CD8-positive, alpha-beta T cell (primary cell): ENCODE measurements at places on chromosomes 16 and 17. TPM values are rescaled to one million over a fixed set of nuclear protein-coding genes. Genes with fewer than 3 reads are reported as not detected.
A peak's percentile ranks its signal among the peaks of the same experiment; 100 is the strongest.

ARL4D gene
- 2.9 TPM for total RNA-seq

DNA sequence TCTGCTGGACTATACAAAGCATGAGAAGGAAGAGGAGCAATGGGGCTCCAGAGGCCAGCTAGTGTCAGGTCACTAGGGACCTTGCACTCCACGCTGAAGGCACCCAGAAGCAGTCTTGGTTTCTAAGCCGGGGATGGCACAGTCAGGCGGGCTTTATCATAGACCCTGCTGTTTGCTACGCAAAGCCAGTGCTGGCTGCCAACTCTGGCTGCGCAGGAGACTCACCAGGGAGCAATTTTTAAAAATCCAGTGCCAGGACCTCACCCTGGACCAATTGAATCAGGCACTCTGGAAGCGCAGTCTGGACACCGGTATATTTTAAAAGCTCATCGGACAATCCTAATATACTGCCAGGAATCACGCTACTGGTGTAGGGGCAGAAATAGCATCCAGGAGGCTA is 368.5 kb upstream of the XYLT1 start:
- no peak for DNase-seq

RNF157 gene
- 25.5 TPM for total RNA-seq

SLC16A6 gene
- 10.7 TPM for total RNA-seq

GRCh38 chr16:74603848-74604247 is 3.1 kb downstream of the GLG1 start:
- no peak for DNase-seq

DNA sequence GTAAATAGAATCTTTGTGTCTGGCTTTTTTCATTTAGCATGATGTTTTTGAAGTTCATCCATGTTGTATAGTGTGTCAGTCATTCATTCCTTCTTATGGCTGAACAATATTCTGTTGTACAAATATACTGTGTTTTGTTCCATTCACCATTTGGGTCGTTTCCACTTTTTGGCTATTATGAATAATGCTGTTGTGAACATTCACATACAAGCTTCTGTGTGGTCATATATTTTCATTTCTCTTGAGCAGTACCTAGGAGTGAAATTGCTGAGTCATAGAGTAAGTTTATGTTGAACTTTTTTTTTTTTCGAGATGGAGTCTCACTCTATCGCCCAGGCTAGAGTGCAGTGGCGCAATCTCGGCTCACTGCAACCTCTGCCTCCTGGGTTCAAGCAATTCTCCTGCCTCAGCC is 32.3 kb upstream of the TAOK1 start:
- DNase-seq, result no peak

DNA sequence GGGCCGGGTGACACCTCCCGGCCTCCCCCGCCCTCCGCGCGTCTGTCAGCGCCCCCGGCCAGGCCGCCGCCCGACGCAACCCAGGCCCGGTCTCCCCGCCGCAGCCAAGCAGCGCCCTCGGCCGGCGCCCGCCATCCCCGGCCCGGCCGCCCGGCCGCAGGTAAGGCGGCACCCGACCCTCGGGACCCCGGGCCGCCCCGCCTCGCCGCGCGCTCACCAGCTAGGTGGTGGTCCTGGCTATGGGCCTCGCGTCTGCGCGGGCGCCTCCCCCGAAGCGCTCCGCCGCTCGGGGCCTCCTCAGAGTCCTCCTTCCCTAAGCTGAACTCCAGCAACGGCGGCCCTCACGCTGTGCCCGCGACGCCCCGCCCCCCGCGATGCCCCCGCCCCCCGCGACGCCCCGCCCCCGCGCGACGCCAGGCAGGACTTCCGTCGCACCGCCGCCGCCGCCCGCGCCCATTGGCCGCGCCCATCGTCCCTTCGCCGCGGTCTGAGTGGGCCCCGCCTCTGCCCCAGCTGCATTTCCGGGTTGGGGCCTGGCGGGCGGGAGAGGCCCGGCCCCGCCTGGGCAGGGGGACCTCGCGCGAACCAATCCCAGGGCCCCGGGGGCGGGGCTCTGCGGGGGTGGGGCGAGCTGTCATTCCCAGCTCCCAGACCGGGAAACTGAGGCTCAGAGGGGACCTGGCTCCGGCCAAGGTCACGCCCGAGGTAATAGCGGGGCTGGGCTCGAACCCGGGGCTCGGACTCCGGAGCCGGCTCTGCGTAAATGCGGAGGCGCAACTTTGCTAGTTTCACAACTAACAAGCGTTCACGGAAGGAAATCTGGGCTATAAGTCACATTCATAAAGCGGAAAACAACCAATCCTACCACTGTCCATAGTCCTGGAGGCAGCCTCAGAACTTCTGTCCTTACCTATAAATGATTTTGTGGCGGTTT is 9.0 kb upstream of the KCTD5 start:
- DNase-seq, result peak; percentile 96

DNA sequence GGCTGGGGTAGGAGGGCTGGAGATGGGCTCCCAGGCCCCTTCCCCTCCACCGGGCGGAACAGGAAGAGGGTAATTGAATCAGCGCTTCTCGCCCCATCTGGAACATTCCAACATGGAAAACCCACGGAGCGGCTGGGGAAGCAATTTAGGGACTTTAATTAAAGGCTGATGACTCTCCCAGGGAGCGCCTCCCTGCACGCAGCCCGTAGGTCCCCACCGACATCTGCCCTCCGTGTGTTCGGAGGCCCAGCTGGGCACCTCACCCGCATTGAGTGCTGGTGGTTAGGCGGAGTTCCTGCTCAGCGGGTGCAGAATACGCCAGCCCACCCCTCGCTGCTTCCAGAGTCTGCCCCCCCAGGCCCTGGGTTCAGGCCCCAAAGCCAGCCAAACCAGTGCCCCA is 10.0 kb downstream of the HS3ST6 start:
- DNase-seq, result no peak

GRCh38 chr17:35167666-35168065 is 20.0 kb downstream of the UNC45B start:
- no peak for DNase-seq

ABHD15 gene
- 8.7 TPM for total RNA-seq

IFI35 gene
- total RNA-seq, result 25.6 TPM

MYCBPAP gene
- 3.4 TPM for total RNA-seq

- DNase-seq, result no peak
These were observed 199.4 kb downstream of the AATF start for GRCh38 chr17:37148156-37148555.

GRCh38 chr17:80460429-80460834 is 16.0 kb downstream of the NPTX1 start:
- no peak for DNase-seq

- DNase-seq, result no peak
These were observed 8.7 kb downstream of the ZDHHC7 start for GRCh38 chr16:85002608-85003007.

SCRN2 gene
- total RNA-seq, result 19.8 TPM

GINS2 gene
- 0.58 TPM for total RNA-seq

CFAP119 gene
- 2.7 TPM for total RNA-seq

DNA sequence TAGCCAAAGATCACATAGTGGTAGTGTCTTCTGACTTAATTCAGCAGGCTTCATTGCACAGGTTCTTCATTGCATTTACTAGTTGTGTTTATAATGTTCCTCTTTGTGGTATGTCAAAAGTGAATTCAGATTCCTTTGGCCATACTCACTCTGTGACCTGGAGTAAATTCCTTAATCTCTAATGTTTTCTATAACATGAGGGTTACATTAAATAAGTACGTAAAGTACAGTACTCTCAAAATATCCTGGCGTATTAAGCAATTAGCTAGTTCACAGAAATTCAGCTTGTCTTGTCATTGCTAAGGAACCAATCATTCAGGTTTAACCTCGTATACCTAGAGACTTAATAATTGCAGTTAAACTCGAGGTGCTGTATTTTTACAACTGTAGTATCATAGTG is 4.2 kb downstream of the RPS6KB1 start:
- no peak for DNase-seq

DNA sequence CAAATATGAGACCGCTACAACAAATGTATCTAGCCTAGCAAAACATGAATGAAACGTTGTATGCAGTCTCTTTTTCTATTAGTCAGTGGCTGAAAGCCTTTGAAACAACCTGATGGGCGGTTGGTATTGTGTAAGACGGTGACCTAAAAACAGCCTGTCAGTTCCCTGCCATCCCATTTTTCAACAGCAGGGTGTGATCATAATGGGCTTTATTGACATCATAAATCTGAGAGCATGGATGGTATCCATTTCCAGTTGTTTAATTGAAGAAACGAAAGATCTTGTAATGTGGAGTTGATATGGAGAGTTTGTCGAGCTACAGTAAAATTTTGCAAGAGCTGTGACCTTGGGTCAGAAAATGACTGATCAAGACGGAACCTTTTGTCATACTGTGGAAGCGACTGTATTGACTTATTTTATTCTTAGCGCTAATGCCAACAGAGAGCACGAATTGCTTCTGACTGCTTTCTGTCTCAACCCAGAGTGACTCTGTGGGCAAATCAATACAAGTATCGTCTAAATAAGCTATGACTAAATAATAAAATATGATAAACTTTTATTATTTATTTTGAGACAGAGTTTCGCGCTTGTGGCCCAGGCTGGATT is 12.3 kb upstream of the MEIOB start:
- DNase-seq, result no peak

CHD9NB gene
- total RNA-seq, result not detected

DNA sequence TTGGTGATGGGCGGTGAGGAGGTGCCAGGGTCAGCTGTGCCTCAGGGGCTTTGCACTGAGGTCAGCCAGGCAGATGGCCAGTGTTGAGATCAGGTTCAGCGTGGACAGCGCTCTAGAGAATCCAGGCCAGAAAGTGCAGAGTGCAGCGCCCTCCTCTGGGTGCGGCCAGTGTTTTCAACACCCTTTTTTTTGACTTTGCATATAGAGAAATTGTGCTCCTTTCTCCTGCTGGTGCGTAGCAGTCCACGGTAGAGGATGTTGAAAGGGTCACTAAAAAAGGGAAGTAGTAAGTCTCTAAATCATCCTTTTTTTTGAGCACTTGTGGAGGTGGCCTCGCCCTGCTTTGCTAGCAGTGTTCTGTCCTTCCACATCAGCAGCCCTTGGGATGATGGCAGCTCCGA is 53.9 kb downstream of the BANP start:
- DNase-seq, result no peak

CLEC3A gene
- total RNA-seq, result not detected

DNA sequence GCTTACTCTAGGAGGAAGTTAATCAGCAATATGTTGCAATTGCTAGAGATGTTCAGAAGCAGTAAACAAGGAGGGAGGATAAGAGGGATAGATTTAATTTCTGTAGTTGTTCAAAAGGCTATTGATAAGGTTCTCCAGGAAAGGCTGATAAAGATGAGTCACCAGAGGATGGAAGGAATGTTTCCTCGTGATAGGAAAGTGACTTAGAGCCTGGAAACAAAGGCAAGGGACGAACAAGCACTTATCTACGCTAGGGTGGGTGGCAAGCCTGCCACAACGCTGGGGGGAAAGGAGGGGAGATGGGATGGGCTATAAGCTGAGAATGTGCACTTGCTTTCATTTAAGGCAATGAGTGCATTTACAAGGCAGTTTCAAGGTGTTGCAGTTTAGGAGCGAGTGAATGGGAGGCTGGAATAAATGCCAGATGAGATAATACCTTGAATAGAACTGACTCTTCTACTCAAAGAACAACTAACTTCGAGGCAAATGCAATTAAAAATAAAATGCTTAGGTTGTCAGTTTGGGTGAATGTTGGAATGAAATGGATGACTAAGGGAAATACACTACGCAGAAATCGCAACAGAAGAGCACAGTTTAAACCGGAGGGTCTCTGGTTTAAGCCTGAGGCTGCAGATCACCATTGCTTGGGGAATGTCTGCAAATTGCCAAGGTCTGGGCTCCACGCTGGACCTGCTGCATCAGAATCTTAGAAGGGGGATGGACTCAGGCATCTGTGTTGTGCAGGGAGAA is 76.0 kb upstream of the RBBP6 start:
- no peak for DNase-seq

GRCh38 chr16:11256661-11257130 is 692 bp upstream of the SOCS1 start:
- DNase-seq, result no peak

- DNase-seq, result no peak
These were observed 38.8 kb upstream of the PVALEF start for GRCh38 chr17:81126281-81127132.

GRCh38 chr16:47553853-47554564 is 92.9 kb downstream of the PHKB start:
- no peak for DNase-seq

ATP6V0D1 gene
- 62.0 TPM for total RNA-seq

SHCBP1 gene
- total RNA-seq, result 1.3 TPM

GRCh38 chr16:54342966-54343365 is 56.4 kb upstream of the IRX3 start:
- DNase-seq, result no peak

DNA sequence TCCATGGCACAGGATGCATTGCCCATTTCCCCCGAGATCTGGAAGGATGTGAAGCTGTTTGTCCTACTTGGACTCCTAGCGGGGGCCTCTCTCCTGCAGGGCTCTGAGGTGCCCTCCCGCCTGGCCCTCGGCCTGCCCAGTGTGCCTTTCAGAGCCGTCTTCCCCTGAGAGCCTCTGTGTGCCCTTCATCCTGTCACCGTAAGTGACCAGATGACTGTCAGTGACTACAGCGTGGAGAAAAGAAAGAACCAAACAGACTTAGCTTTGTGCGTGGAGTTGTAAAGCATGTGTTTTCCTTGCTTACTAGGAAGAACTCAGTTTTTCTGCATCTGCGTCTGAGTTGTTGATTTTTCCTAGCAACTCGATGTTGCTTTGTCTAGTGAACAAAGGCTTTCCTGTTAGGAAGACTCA is 56.1 kb downstream of the BANP start:
- no peak for DNase-seq

TOP2A gene
- 2.9 TPM for total RNA-seq

- DNase-seq, result no peak
These were observed 22.4 kb downstream of the MIS12 start for GRCh38 chr17:5508810-5509209.

GRCh38 chr16:9192746-9193145 is 101.3 kb downstream of the HAPSTR1 start:
- no peak for DNase-seq

DNA sequence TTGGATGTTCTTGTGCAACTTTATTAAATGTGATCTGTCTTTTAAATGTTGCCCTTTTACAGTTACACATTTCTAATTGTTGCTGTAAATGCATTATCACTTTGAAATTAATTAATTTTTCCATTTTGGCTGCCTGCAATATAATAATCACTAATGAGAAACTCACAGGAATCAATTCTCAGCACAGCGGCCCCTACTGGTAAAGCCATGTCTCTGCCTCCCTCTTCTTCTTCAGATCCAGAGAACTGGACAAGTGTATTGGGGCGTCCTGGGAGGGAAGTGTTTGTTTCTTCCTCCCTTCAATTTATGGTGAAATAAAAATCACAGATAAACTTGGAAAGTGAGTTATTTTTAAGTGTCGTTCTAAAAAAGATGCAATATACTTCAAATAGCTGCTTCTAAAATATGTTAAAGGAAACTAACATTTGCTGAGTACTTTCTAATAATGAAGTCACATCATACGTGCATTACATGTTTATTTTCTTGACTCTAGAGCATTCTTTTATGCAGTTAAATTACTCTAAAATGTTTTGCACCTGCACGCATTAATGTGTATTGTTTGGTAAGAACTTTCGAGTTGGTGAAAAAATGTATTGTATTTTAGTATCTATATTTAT is 338.0 kb downstream of the WWOX start:
- DNase-seq, result peak; percentile 20

SDR42E2 gene
- total RNA-seq, result 1.2 TPM
